Stimulated activated CD8-positive, alpha-beta memory T cell treated with anti-CD3 and anti-CD28 coated beads, Interleukin-7, amount 100 ng/mL, for 1 hour (primary cell): ENCODE measurements at places on chromosomes 2 and 18.

GRCh38 chr18:3514312-3515216, 64.6 kb downstream of the TGIF1 start:
- no peak for DNase-seq

GRCh38 chr18:12630136-12630535, 27.8 kb downstream of the SPIRE1 start:
- DNase-seq, result no peak

DNA sequence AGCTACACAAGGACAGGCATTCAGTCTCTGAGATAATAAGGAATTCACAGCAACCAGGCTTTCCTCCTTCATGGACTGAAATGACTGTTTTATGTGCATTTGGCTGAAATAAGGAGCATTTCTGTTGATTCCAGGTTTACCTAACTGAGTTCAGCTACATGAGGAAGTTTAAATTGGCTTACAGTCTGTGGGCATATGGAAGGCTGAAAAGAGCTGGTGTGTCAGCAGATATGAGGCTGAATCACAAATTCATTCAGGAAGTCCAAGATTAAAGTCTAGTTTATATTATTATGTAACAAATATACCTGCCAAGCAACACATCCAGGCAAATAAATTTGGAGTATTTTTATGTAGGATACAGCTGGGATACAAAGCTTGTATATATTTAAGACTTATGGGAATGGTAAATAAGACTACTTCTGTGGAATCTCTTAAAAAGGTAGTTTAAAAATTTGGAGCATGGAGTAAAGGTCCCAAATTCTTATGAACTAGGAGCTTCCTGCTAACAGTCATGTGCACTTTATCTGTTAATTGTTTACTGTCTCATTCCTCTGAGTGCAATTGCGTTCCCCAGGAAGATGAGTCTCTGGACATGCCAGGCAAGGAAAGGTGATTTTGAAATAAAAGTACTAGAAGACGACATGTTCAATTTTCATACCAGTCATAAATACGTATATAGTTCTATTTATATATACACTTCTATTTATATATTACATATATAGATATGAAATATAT, 53.0 kb downstream of the ZC3H8 start:
- DNase-seq, result no peak

DNA sequence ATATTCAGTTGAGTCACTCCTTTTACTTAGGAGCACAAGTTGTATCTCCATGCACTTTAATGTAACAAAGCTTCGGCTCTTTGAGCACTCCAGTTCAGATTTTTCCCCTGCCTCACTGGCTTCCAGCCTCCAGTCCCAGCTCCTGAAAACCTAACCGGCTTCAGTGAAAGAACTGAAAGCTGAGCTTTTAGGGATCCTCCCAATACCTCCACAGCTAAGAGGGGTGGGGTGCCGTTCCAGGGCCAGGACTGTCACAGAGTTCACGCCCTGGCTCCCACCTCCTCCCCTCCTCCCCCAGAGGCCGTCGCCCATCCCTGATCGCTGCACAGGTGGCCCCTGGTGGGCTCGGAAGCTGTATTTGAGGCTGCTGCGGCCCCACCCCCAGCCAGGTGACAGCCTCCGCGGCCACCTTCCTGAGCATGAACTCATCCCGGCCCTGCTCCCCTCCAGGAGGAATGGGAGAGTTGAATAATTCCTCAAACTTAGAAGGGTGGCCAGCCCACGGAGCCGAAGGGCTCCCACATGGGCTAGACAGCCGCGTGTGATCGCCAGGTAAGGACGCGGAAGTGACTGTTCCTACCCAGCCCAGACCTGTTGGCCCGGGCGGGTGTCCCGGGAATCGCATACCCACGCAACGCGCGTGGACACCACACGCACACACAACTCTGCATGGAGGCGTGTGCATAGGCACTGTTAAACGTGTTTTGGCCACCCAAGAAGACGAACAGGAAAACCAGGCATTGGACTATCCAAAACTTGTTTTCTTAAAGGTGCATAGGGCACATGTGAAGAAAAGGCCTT, 1.8 kb downstream of the MYO5B start:
- DNase-seq, result no peak

GRCh38 chr2:203745267-203745666, 38.8 kb downstream of the CD28 start:
- DNase-seq, result no peak

GRCh38 chr2:222871291-222871690, 10.5 kb downstream of the ACSL3 start:
- no peak for DNase-seq

DNA sequence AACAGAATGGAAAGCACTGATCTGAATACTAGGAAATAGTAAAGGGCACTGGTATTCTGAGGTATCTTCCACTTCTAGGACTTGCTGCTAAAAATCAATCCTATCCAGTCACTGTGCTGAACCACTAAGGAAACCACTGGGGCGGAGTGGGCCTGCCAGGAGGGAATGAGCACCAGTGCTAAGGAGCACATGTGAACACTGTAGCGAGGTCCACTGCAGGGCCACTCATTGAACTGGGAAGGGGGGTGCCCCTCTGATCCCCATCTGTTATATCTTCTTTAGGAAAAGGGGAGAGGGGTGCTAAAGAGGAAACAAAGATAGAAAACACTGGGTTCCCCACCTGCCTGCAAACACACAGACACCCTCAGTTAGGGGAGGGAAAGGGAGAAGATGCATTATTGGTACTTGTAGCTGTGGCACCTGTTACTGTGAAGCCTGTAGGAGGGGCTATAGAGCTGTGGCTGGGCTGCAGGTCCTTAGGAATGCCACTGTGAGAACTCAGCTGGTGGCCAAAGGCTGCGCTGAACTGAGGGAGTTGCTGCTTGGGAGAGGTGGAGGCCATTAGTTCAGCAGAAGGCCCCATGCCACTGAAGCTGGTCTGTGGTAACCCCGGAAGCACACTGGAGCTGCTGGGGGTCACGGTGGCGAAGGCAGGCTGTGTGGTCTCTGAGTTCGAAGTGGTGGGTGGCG, 81.8 kb downstream of the INO80D start:
- no peak for DNase-seq

GRCh38 chr2:80476535-80477117, 172.1 kb upstream of the LRRTM1 start:
- DNase-seq, result no peak

GRCh38 chr2:103232865-103233264, 471.0 kb downstream of the TMEM182 start:
- no peak for DNase-seq

DNA sequence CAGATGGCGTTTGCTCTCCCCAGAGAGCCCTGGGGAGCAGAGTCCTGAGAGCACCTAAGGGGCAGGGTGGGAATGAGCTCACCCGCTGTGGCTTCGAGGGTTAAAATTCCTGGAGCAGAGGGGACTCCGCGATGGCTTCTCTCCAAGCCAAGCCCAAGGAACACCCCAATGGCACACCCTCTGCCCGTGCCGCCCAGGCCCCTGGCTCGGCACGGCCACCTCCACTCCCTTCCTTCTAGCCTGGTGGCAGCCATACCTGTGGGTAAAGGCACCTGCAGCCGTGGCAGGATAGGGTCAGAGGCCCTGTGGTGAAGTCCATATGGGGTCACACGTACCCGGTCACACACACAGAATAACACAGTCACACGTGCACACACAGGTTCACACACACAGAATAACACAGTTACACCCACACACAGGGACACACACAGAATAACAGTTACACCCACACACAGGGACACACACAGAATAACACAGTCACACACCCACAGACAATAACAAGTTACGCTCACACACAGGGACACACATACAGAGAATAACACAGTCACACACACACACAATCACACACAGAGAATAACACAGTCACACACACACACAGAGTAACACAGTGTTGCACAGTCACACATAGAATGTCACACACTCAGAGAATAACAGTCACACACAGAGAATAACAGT, 50.5 kb downstream of the RAMP1 start:
- no peak for DNase-seq

GRCh38 chr2:32553829-32554432, 73.9 kb upstream of the TTC27 start:
- no peak for DNase-seq

- no peak for DNase-seq
Observed at GRCh38 chr18:3984163-3984757, 470.8 kb downstream of the DLGAP1 start.

DNA sequence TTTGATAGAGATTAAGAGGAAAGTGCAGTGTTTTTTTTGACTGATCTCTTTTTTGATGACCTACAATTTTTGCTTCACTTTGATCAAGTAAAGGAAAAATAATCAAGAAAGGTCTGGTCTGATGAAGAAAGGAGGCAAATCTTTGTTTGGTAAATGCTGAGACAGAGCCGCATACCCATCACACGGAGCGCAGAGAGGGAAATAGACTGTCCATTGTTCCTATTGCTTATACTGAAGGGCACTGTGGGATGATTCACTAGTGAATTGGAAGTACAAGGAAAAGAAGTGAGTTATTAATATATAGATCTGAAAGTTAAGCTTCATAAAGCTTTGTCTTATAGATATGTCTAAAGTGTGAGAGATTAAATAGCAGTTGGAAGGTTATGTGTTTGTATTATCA, 455.1 kb downstream of the PLCL1 start:
- no peak for DNase-seq

DNA sequence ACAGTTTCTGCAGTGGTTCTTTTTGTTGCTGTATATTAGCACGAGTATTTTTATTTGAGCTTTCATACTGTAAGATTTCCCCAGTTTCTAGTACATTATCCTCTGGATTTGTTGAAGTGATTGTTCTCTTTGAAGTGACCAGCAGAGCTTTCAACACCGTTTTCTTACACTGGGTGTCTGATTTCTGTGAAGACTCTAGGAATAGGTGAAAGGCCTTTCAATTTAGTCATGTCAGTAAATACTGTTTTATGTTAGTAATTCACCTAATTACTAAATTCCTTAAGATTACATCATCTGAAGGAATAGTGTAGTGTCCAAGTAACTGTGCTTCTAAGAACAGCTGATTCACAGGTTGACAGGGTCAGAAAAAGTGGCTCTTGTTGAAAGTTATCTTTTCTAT, 2.3 kb downstream of the PPM1B start:
- no peak for DNase-seq

GRCh38 chr18:9547782-9548181, 66.6 kb downstream of the PPP4R1 start:
- DNase-seq, result no peak

DNA sequence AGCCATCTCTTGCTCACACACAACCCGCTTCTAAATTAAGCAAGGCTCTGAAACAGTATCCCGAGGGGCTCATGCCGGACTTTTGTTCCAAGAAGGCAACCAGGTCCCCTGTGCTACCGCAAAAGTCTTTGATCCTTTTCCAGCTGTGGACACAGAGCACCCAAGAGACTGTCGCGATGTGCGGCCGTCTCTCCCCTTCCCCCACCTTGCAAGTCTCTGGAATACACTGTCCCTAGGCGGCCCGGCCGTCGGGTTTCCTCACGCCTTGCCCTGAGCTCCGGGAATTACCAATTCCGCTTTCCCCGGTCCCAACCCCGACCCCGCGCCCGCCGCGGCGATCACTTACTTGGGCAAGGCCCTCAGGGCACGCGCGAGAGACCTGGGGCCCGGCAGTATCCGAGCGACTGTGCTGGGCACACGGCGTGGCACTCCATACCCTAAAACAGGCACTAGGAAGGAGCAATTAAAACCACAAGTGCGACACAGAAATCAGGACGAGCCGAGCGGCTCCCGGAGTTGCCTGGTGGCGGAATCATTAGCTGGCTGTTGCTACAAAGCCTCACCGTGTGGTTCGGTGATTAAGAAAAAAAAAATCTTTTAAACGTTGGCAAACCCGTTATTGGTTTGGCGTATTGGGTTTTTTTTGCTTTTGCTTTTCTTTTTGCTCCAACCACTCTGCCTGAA, 2.2 kb upstream of the DLX1 start:
- no peak for DNase-seq

DNA sequence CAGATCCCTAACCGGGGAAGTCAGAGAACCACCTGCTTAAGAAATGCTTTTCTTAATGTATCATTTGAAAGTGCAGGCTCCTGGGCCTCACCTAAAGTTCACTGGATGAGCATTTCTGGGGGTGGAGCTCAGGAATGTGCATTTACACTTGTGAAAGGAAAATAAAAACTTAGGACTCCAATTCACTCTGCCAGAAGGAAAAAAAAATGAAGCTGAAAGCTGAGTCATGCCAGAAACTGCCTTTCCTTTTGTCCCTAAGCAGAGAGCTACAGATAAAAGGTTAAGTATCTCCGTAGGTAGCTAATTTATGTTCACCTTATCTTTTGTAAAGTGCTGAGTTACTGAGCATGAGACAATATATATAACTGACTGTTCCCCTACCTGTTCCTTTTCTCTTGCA, 229.5 kb upstream of the MEX3C start:
- DNase-seq, result no peak

GRCh38 chr2:8678731-8679566, 2.9 kb upstream of the ID2 start:
- DNase-seq, result peak; percentile 66

DNA sequence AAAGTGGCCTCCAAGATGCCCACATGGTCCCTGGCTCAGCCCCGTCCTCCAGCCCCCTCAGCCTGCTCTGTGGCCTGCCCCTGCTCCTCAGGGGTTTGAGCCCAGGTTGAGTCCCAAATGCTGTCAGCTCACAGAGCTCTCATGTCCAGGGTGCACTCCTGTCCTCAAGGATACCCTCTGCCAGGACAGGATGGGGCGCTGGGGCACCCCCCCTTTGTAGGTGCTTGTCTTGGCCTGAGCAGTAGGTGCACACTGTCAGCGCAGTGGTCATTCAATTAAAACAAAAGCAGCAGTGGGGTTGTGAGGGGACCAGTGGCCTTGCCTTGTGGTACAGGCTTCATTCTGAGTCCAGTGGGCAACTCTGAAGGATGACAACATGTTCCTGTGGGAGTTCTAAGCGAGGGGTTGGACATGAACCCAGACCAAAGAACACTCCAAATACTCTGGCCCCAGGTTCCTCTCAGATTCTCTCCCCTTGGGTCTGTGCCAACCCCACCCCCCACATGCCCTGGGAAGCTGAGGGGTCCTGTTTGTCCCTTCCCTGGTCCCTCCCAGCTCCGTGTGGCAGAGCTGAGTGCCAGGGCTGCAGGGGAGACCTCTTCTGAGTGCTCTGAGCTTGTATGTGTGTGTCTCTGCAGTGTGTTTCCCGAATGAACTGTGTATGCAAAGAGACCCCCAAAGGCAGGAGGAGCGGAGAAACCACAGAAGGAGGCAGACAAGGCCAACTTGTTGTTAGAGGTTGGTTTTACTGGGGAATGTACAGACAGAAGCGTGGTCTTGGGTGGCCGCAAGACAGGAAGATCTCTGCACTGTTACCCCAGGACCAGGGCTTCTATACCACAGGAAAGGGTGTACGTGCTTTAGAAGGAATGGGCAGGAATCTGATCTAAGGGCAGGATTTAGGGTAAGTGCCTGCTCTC, 155.6 kb upstream of the HS6ST1 start:
- no peak for DNase-seq

DNA sequence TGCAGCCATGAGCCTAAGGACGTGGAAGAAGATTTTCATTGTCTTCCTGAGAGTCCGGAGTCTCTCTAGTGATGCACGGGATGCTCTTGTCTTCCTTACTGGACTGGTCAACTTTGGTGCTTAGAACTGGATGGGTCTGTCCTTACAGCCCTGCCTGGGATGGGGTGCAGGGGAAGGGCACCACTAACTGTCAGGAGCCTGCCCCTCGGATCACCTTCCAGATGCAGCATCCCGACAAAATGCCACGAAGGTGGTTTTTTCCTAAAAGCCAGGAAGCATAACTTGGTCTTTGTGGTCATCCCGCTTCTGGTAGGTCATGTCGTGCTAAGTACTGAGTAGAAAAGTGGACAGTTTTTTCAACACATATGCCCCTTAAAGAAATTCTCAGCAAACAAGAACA, 207.4 kb upstream of the TWIST2 start:
- DNase-seq, result no peak
